NCI-H2029 (cell line): ENCODE measurements at places on chromosomes 12 and 14.

GRCh38 chr12:73678335-73678734 is 859.3 kb upstream of the ATXN7L3B start:
- no peak for DNase-seq

GRCh38 chr14:89394972-89395371 is 22.1 kb downstream of the FOXN3 start:
- DNase-seq, result no peak

DNA sequence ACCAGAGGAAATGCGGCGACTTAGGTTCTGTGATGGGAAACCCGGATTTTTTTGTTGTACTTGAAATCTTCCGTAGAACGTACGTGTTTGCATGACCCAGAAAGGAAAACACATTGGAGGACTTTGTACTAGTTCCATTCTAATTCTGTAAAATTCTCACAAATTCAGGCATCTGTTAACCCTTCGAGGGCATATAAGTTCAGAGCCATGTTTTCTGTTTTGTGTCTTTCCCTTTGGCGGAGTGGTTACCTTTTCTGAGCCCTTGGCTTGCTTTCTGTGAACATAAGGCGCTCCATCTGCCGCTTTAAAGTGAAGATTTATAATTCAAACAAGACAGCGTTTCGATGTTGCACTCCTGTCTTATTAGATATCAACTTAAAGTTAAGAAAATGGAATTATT is 34.2 kb downstream of the BICD1 start:
- DNase-seq, result no peak

- no peak for DNase-seq
Observed at GRCh38 chr14:100453930-100454329, 130.8 kb downstream of the SLC25A47 start.

DNA sequence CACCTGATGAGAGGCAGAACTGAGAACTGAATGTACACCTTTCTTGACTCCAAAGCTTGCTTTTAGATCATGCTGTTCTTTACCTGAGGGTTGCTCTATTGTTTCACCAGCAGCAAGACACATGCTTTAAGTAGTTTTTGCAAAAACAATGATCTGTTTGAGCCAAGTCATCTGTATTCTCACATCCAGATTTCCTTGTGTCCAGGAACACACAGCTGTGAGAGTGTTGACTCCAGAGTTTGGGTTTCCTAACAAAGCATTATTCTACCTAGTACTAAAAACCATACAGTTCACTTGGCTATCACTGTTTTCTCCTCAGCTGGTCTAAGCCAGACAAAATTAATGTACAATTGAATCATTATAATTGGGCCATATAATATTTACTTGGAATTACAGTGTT is 120.4 kb downstream of the STAB2 start:
- no peak for DNase-seq

GRCh38 chr14:66165337-66165736 is 320.8 kb upstream of the CCDC196 start:
- DNase-seq, result no peak

DNA sequence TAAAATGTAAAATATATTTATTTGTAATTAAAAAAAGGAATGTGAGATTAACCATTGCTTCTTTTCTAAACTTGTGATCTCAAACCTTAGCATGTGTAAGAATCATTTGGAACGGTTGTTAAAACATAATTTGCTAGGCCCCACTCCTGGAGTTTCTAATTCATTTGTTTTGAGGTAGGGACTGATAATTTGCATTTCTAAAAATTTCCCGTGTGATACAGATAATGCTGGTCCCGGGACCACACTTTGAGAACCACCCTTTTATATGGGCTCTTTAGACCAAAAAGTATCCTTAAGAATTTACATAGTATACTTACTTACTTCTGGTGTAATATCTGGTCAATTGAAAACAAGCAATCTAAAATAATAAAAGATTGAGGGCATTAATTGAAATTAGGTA is 10.9 kb upstream of the SYT10 start:
- DNase-seq, result no peak

DNA sequence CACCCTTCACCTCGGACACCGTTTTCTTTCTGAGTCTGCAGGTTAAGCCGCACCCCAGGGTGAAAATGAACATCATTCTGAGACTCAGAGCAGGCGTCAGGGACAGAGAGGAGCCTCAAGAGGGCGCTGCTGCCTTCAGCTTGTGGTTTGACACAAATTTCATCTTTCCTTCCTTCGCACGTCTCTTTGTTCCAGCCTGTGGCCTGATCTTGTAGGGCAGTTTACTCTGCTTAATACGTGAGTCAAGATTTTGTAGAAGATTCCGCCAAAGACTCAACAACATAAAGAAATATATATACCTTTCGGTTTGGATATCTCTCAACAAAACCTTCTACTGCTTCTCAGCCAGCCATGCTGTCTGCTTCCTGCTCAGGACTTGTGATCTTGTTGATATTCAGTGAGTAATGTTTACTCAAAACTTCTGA is 329.3 kb upstream of the OR4E1 start:
- no peak for DNase-seq

DNA sequence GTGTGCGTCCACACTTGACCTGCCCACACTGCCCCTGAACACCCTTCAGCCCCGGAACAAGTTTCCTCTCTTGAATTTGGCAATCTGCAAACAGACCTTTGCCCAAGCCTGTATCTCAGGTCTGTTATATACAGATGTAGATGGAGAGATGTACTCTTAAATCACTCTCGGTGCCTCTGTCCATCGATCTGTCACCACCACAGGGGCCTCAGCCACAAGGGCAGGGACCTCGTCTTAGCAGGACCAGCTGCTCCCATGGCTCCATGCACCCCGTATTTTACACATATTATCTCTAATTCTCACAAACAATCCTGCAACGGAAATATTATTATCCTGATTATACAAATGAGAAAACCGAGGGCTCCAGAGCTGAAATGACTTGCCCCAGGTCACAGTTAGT is 313.4 kb downstream of the BCL11B start:
- no peak for DNase-seq

DNA sequence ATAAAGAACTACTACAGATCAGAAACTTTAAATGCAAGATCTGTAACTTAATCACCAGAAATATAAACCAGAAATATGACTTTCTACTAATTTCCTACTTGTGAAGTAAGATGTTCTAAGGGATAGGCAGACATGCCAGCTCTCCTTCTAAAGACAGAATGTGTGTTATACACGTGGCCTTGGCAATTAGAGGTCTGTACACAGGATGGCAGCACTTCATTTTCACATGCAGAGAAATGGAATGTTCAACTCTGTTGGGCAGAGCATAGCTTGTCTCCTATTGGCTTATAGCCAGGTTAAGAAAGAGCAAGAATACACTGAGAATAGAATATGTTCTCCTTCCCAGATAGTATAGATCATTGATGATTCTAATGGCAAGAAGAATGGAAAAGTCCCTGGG is 403.8 kb downstream of the DAD1 start:
- DNase-seq, result no peak

DNA sequence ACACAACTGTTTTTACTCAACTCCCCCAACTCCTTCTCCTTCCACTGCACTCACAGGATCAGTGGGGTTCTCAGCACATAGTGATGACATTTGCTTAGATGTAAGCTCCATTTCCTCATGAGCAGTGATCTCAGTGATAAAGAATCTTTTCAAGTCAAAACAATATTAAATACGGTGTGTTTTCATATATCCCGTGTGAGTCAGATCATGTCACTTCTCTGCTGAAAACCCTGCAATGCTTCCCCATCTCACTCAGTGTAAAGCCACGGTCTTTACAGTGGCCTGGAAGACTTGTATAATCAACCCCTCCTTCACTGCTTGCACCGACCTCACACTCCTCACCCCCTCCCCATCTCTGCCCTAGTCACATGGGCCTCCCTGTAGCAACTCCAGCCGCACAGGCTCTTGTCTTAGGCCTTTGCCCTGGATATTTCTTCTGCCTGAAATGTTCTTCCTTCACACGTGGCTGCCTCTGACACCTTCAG is 149.7 kb upstream of the ARHGAP5 start:
- no peak for DNase-seq
